BE2C (cell line): ENCODE measurements at places on chromosomes 2 and 18.

- no peak for DNase-seq
Observed at GRCh38 chr2:113236367-113237159, 42.2 kb downstream of the PAX8 start.

DNA sequence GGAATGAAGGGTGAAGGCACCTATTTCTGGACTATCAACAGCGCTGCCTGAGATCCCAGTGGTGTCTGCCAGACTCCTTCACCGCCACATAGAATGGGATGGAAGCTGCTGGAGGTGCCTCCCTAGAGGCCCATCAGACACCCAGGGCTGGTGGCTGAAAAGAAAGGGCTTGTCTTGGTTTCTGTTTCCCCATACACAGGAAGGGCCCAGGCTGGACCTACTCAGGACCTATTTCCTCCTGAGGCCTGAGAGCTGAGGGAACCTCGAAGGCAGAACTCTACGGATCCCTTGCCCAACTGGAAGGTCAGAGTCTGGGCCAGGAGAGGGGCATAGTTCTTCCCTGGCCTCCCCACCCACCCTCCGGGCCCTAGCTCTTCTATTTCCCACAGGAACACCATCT is 2.9 kb upstream of the CLEC4F start:
- no peak for DNase-seq

- no peak for DNase-seq
Observed at GRCh38 chr2:9652898-9653479, 22.2 kb upstream of the YWHAQ start.

DNA sequence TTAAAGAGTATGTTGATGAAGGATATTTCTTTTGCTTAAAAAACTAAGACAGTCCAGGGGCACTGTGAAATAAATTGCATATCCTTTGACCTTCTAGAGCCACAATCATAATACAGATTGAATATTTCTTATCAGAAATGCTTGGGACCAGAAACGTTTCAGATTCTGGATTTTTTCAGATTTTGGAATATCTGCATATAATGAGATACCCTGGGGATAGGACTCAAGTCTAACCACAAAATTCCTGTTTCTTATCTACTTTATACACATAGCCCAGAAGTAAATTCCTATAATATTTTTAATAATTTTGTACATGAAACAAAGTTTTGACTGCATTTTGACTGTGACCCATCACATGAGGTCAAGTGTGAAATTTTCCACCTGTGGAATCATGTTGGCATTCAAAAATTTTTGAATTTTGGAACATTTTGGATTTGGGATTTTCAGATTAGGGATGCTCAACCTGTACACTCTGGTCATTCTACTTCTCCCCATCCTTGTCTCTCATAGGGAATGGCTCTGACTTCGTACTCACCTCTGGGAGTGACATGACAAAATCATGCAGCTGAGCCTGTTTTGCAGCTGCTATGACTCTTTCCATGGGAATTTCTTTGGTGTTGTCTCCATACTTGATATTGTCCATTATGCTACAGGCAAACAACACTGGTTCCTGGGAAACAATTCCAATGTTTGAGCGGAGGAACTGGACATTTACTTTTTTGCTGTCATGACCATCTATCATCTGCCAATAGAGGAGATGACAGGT is 25.7 kb downstream of the G6PC2 start:
- no peak for DNase-seq
